ENCODE measurements at places on chromosomes 2 and 18. TPM values are rescaled to one million over a fixed set of nuclear protein-coding genes. Genes with fewer than 3 reads are reported as not detected.

MARCO gene
- not detected for total RNA-seq

RNF125 gene
- 49.7 TPM for total RNA-seq

ANKRD62 gene
- not detected for total RNA-seq

LHCGR gene
- total RNA-seq: not detected

UCN gene
- total RNA-seq: 5.9 TPM

MGAT4A gene
- total RNA-seq: 295 TPM

GRCh38 chr2:183903026-183903425 lies 695.3 kb upstream of the ZNF804A start:
- no peak for DNase-seq

DNA sequence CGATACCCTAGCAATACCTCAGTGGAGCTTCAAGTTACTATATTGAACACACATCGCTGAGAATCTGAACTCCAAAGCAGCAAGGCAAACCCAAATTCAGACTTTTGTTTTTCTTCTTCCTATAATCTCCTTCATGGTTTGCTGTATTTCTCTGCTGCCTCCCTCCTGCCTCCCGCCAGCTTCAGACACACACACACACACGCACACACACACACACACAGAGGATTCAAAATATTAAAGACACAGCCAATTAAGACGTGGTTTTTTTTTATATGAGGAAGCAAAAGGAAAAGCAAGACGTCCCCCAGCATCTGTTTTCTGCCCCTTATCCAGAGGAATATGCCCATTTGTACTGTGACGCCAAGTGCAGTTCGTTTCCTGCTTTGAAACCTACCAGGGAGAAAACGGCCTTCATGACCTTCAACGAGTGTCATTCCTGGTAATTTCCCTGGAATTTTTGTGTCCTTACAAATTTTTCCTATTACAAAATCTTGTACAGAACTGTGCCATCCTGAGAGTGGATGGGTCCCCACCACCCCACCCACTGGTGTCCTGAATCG lies 547.9 kb upstream of the ID2 start:
- no peak for DNase-seq

- DNase-seq: no peak
Measured at GRCh38 chr18:37554399-37554787, 11.2 kb downstream of the CELF4 start.

DNA sequence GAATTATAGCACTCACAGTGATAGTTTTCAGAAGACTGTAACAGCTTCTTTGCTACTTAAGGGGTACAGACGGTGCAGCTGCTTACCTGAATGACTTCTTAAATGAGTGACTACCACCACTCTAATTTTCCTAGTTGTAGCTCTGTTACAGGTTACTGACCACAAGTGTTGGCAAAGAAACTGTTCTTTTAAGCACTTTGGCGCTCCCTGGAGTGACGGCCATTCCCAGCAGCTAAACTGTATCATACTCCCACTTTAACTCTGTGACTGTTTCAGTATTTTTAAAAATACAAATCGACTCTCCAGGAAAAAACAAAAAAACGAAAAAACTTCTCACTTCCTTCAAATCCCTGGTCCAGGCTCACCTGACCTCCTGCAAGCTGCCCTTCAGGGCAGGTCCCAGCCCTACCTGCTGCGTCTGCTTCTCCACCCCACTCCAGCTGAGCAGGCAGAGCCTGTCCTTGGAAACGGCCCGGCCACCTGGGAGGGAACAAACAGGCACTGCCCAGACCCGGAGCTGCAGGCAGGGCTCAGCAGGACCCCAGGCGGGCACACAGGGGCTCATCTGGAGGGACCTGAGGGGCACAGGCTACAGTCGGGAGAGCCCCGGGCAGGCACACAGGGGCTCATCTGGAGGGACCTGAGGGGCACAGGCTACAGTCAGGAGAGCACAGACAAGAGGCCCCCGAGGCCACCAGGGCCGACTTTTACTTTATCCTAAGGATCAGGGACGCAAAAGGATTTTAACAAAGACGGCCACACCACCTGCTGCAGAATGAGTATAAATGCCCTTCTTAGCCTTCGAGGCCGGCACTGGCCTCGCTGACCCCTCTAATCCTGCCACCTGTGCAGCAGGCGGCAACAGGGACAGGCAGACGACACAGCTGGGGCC lies 24.5 kb downstream of the SLC66A2 start:
- DNase-seq: no peak

DNA sequence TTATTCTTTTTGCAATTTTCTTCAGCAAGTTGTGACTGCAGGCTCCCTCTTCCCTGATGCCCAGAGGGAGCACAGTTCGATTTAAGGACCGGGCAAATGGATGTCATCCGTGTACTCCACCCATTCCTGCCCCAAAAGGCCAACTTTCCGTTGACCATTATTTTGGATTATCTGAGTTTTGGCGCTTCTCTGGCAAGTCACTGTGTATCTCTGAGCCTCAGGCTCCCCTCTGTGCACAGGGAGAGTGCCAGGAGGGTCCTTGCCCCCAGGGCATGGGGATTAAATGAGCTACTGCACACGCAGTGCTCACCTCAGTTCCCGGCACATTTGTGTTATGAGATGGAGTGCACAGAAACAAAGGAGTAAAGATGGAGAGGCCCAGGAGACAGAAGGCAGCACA lies 41.4 kb upstream of the HDAC4 start:
- no peak for DNase-seq

DNA sequence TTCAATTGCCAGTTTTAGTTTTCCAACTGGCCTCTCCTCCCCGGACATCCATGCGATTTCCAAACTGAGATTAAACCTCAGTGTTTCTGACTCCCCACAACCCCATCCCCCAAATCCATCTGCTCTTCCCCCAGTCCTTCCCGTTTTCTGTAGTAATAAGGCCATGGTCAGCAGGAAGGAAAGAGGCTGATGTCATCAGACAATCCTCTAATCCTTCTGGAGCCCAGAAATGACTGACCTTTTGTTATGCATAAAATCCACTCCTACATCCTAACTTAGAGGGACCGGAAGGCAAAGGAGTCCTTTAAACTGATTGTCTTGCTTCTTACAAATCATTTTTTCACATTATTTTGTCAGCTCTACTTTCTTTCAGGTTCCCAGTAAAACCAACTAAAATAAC lies 155.8 kb downstream of the INO80D start:
- DNase-seq: no peak

DNA sequence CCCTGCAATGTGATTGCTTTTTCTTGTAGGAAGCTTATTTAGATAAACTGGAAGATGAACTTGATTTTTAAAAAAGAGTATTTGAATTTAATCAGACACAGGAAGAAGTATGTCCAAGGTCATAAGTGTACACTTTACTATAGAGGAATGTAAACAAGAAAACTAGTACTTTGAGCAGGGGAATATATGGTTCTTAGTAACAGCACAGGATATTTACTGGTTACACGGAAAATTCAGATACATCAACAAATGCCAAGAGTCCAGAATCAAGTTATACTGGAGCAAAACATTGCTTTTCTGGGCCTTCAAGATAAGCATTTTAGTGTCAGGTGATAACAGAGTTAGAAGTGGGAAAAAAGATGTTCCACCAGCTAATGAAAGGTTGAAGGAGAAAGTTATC lies 75.5 kb downstream of the EFEMP1 start:
- DNase-seq: no peak

GRCh38 chr2:210443527-210443926 lies 33.0 kb downstream of the LANCL1 start:
- no peak for DNase-seq

DNA sequence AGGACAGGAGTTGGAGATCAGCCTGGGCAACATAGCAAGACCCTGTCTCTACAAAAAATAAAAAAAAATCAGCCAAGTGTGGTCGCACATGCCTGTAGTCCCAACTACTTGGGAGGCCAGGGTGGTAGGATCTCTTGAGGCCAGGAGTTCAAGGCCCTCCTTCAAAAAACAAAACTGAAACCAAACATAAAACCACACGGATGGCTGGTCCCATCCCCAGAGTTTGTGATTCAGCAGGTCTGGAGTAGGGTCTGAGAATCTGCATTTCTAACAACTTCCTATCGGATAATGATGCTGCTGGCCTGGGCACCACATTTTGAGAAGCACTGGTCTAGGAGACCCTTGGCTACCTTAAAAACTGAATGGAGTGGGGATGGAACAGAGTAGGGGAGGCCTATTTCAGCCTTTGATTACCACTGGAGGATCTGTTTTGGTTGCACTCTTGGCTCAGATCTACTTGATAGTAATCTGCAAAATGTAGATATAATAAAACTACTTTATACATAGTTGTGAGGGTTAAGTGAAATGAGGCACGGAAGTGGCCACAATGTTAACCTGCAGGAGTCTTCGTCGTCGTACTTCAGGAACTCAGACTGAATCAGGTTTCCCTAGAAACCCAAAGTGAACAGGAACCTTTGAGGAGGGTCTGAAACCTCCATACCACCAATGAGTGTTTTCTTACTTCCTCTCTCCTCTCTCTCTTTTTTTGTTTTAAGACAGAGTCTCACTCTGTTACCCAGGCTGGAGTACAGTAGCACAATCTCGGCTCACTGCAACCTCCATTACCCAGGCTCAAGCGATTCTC lies 25.5 kb upstream of the NFE2L2 start:
- DNase-seq: no peak

Data from naive thymus-derived CD8-positive, alpha-beta T cell (primary cell).